ENCODE measurements at places on chromosomes 11 and 22. TPM values are rescaled to one million over a fixed set of nuclear protein-coding genes. Genes with fewer than 3 reads are reported as not detected.

DNA sequence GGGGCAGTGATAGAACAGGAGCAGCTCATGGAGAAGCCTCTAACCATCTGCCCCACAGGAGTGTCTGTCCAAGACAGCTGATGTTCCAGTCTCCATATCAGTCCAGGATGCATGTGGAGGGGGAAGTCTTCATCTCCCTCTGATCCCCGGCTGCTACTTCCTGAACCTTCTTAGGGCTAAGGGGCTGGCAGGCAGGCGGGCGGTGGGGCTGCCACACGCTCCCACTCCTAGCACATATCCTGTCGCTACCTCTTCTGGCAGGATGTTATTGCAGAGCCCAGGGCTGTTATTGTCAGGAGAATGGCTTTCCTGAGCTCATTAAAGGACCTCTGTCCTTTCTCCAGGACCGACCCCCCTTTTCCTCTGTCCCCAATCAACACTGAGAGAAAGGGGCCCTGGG is 25.4 kb downstream of the LRRC55 start:
- no peak overlapping the region for H3K4me3 ChIP-seq
- no peak overlapping the region for H3K27ac ChIP-seq
- no peaks in the 10 kb centered on the region for H3K4me1 ChIP-seq
- H3K36me3 ChIP-seq: no peaks in the 10 kb centered on the region
- no peak for DNase-seq
- H3K27me3 ChIP-seq: no peaks in the 10 kb centered on the region

DNA sequence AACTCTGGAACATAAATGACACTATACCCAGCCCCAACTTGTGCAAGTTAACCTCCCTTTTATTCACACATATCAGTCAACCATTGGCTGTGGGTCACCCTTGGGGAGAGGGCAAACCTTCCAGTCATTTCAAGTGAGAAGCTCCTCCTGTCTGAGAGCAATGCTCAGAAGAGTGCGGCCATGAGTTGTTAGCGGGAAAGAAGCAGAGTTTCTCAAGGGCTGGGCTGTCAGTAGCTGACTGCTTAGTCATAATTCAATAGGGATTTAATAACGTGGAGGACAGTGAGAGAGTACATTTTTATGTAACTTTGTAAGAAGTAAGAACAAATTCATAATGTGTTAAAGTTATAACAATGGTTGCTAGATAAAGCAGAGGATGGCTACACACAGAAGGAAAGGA is 5.1 kb downstream of the PATE2 start:
- no peaks in the 10 kb centered on the region for H3K36me3 ChIP-seq
- no peak overlapping the region for H3K4me3 ChIP-seq
- DNase-seq: no peak
- no peaks in the 10 kb centered on the region for H3K27me3 ChIP-seq
- no peaks in the 10 kb centered on the region for H3K4me1 ChIP-seq
- no peak overlapping the region for H3K27ac ChIP-seq

DNA sequence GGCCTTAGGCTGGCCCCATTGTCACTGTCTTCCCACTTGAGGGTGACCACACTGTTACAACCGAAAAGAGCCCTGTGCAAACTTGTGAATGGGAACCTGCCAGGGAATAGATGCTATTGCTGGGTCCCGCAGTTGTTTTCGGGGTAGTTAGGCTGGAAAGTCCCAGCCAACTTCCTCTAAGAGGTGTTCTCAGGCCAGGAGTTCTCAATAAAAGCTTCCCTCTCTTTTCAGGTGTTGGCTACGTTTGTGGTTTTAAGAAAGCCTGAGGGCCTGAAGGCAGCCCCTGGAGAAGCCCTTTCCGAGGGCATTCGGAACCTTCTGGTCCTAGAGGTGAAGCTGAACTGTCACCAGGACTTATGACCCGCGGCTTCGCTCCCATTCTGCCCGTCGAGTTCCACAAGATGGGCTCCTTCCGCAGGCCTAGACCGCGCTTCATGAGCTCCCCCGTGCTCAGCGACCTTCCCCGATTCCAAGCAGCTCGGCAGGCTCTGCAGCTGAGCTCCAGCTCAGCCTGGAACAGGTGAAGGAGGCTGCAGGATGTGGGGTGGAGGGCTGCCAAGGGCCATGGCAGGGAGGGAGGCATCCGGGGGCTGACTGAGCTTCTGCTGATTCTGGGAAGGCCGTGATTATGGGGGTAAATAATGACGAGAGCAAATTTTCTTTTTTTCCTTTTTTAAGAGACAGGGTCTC is 104.8 kb downstream of the PRR5L start:
- no peaks in the 10 kb centered on the region for H3K4me1 ChIP-seq
- DNase-seq: no peak
- no peaks in the 10 kb centered on the region for H3K36me3 ChIP-seq
- H3K27me3 ChIP-seq: no peaks in the 10 kb centered on the region
- no peak overlapping the region for H3K27ac ChIP-seq

GRCh38 chr11:67606093-67606491 is 644 bp upstream of the NDUFV1 start:
- no peaks in the 10 kb centered on the region for H3K36me3 ChIP-seq
- no peak for DNase-seq
- no peaks in the 10 kb centered on the region for H3K4me1 ChIP-seq
- H3K27me3 ChIP-seq: no peaks in the 10 kb centered on the region
- H3K27ac ChIP-seq: peak overlapping the region; percentile 87
- H3K4me3 ChIP-seq: peak overlapping the region; percentile 100

- H3K4me1 ChIP-seq: peaks cover 37% of the 10 kb centered on the region
- H3K4me3 ChIP-seq: no peak overlapping the region
- DNase-seq: peak; percentile 63
- H3K36me3 ChIP-seq: no peaks in the 10 kb centered on the region
These were observed 6.7 kb downstream of the USP2 start for GRCh38 chr11:119374632-119375336.

Gene IGLL1
- not detected for total RNA-seq

Gene PGM2L1
- 2.1 TPM for total RNA-seq

Gene KRTAP5-4
- total RNA-seq: not detected

All from breast epithelium (tissue), 4 donors.